ENCODE measurements at places on chromosomes 16 and 17. TPM values are rescaled to one million over a fixed set of nuclear protein-coding genes. Genes with fewer than 3 reads are reported as not detected.

Gene SLC12A3
- total RNA-seq, result not detected

Gene NUPR1
- total RNA-seq, result not detected

Gene SKAP1
- total RNA-seq, result 56.0 TPM

Gene ZNF821
- total RNA-seq, result 3.3 TPM

Gene MYCBPAP
- total RNA-seq, result 0.83 TPM

Gene ANKRD40CL
- total RNA-seq, result not detected

DNA sequence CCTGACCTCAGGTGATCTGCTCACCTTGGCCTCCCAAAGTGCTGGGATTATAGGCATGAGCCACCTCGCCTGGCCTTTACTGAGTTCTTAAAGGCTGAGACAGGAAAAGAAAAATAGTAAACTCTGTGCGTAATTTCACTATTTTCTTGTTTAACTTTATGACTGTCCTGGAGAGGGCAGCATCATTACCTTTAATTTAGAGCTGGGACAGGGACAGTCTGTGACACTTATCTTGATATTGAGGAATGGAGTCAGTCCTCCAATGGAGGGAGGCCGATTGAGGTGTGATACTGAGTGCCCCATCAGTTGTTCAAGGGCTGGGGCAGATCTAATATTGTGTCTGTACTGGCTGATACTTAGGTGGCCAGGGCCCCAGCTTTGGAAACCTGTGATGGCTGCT lies 21.5 kb upstream of the SPN start:
- no peak for DNase-seq
- no peaks in the 10 kb centered on the region for H3K27me3 ChIP-seq

DNA sequence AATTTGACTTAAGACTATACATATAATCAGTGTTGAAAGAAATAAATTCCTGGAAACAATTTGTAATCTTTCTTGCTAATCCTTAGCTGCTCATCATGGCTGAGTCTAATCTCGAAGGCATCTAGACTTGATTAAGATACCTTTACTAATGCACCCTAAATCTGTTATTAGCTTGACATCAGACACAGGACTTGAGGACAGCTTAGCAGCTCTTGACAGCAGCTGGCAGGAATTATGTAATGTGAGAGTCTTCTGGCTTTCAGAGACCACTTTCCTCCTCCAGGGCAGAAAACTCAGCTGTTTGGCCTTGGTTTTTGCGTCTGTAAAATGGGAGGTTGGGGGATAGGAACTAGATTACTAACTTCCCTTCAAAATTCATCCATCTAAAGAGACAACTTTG lies 7.1 kb upstream of the MPP2 start:
- no peaks in the 10 kb centered on the region for H3K27me3 ChIP-seq
- H3K4me1 ChIP-seq, result peaks cover 12% of the 10 kb centered on the region
- H3K27ac ChIP-seq, result no peak overlapping the region
- DNase-seq, result no peak
- H3K4me3 ChIP-seq, result no peak overlapping the region
- no peaks in the 10 kb centered on the region for H3K36me3 ChIP-seq

DNA sequence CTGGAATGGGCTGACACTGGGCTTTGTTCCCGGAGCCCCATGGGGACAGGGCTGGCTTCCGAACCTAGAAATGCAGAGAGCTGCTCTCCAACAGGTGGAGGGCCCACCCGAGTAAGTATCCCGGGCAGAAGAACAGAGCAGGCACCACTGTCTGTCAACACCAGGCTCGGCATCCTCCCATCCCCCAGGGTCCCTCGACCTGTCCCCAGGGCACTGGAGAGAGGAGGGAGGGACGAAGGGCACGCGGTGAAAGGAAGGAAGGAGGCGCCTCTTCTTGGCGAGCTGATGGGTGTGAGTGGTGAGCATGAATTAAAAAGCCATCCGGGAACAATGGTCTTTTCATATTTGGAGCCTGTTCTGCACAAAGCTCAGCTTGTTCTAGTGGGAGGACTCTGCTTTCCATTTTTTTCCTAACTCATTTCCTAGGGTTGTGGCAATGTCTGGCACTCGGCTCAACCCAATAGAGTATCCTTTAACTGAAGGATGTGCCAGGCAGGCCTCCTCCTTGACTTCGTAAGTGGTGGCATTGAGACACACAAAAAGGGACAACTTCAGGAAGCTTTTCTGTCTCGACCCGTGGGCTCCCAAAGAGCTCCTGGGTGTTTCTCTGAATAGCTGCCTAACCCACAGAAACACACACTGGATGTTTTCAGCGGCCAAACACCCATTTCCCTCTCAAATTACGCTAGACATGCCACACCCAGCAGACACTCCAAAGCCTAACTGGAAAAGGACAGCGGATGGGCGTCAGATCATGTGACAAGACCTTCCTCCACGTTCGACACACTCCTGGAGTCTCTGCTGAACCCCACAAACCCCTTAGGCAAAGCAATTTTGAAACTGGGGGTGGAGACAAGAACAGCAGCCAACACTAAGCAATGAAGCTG lies 47.7 kb downstream of the ZFHX3 start:
- no peak overlapping the region for H3K4me3 ChIP-seq
- no peaks in the 10 kb centered on the region for H3K27me3 ChIP-seq
- H3K27ac ChIP-seq, result no peak overlapping the region
- no peaks in the 10 kb centered on the region for H3K36me3 ChIP-seq
- no peaks in the 10 kb centered on the region for H3K4me1 ChIP-seq

GRCh38 chr17:8921147-8921546 lies 44.4 kb downstream of the PIK3R5 start:
- H3K27me3 ChIP-seq, result no peaks in the 10 kb centered on the region
- no peak overlapping the region for H3K27ac ChIP-seq
- no peak for DNase-seq

DNA sequence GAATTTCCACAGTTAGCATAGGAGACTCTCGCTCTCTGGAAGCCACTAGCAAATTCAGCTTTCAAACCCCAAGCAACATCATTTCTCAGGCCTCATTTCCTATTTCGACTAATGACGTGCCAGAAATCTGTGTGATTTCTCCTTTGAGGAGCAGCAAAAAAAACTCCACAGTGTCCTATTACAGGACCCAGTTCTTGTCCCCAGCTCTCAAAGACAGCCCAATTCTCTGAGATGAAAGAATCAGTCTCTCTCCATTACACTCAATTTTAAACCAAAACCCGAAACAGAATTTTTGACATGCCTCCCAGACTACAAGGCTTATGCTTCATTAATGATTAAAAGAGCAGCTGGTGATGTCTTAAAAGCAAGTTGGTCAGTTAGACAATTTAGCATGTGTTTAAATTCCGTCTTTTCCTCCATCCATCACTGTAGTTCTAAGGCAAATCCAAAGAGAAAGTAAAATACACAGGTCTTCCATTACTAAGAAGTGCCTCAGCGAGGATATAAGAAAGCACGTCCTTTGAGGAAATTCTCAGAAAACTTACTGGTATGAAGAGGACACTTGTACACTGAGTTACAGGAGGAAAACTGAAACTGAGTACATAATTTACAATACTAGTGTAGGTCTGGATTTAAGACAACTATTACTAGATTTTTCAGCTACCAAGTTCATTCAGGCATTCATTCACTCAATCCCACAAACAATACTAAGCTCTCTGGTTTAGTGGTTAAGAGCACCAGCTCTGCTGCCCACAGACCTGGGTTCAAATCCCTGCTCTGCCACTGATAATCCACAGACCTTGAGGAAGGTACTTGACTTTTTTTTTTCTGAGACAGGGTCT lies 12.5 kb downstream of the TOM1L2 start:
- no peak for DNase-seq
- H3K36me3 ChIP-seq, result no peaks in the 10 kb centered on the region
- peaks cover 47% of the 10 kb centered on the region for H3K4me1 ChIP-seq
- peak overlapping the region; percentile 24 for H3K4me3 ChIP-seq
- H3K27me3 ChIP-seq, result no peaks in the 10 kb centered on the region

DNA sequence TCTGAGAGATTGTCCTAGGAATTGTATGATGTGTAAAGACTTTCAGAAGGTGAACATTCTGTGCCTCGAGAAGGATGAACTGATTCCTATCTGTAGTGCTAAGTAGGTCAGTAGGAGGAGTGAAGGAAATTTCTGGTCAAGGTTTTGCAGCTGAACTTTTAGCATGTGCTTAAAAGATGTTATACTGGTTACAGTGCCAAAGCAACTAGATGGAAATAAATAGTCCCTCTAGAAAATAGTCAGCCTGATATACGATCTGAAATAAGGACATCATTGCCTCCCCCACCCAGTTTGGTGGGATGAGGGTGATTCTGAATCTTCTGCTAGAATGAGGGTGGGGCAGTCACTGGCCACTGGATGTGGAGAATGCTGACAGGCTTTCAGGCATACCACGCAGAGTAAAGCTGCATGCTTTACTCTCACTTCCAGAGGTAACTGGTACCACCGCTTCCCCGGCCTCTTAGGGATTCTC lies 57.2 kb upstream of the VPS4A start:
- no peak for DNase-seq
- H3K4me3 ChIP-seq, result no peak overlapping the region
- H3K4me1 ChIP-seq, result no peaks in the 10 kb centered on the region
- H3K27ac ChIP-seq, result no peak overlapping the region
- no peaks in the 10 kb centered on the region for H3K36me3 ChIP-seq

DNA sequence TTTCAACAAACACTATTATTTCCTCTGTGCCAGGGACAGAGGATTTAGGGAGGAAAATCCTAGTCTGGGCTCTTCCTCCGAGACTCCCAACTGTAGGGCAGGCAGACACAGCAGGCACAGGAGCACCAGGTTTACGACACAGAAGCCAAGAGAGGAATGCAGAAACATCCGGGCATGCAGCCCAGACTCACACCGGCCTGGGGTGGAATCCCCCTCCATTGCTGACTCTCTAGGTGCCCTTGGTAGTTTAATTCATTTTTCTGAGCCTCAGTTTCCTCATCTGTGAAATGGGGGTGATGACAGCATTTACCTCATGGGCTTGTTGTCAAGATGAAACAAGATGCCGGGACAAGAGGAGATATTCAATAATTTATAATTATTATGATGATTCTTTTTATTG lies 14.9 kb downstream of the CA4 start:
- H3K36me3 ChIP-seq, result no peaks in the 10 kb centered on the region
- no peaks in the 10 kb centered on the region for H3K27me3 ChIP-seq
- DNase-seq, result no peak

DNA sequence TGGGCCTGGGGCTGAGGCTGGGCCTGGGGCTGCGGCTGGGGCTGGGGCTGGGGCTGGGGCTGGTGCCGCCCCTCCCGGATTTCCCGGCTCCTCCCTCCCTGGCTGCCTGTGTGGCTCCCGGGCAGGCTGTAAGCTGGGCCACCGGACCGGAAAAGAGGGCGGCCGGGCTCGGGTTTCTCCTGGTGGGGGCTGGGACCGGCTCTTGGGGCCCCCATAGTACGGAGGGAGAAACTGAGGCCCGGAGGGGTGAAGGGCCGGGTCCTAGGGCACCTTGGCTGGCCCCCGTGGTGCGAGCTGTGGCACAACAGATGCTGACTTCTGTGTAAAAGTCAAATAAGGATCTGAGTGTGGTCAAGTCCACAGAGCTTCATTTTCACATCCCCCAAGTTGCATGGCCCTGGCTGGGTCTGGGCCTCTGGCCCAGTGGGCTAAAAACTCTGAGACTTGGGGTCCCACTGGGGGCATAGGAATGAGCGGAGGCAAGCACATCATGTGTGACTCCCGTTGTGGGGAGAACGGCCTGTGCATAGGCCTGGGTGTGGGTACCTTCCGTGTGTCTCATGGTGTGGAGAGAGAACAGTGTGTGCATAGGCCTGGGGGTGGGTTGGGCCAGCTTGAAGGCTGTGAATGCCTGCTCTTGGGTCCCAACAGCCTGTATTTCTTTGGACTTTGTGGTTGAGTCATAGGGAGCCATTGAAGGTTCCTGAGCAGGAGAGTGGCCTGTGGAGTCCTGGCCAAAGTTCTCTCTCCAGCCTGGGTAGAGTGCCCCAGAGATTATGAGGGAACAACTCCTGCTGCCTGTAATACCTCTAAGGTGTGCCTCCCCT lies 123.9 kb upstream of the CIBAR2 start:
- DNase-seq, result no peak
- no peaks in the 10 kb centered on the region for H3K36me3 ChIP-seq
- H3K4me3 ChIP-seq, result no peak overlapping the region
- H3K4me1 ChIP-seq, result no peaks in the 10 kb centered on the region
- H3K27ac ChIP-seq, result no peak overlapping the region
- H3K27me3 ChIP-seq, result peaks cover 7% of the 10 kb centered on the region

- no peak for DNase-seq
- no peaks in the 10 kb centered on the region for H3K4me1 ChIP-seq
- no peak within 1 kb of the TSS for H3K4me3 ChIP-seq
- no peak within 1 kb of the TSS for H3K27ac ChIP-seq
- H3K27me3 ChIP-seq, result no peaks in the 10 kb centered on the region
Measured at GRCh38 chr16:25691519-25692091, at the start of gene HS3ST4. Gene HS3ST4 (plus strand): TSS chr16:25691959.

- H3K4me3 ChIP-seq, result no peak overlapping the region
- H3K27me3 ChIP-seq, result no peaks in the 10 kb centered on the region
- no peak overlapping the region for H3K27ac ChIP-seq
- no peaks in the 10 kb centered on the region for H3K36me3 ChIP-seq
Measured at GRCh38 chr17:64254755-64255154, 8.3 kb downstream of the TEX2 start.

DNA sequence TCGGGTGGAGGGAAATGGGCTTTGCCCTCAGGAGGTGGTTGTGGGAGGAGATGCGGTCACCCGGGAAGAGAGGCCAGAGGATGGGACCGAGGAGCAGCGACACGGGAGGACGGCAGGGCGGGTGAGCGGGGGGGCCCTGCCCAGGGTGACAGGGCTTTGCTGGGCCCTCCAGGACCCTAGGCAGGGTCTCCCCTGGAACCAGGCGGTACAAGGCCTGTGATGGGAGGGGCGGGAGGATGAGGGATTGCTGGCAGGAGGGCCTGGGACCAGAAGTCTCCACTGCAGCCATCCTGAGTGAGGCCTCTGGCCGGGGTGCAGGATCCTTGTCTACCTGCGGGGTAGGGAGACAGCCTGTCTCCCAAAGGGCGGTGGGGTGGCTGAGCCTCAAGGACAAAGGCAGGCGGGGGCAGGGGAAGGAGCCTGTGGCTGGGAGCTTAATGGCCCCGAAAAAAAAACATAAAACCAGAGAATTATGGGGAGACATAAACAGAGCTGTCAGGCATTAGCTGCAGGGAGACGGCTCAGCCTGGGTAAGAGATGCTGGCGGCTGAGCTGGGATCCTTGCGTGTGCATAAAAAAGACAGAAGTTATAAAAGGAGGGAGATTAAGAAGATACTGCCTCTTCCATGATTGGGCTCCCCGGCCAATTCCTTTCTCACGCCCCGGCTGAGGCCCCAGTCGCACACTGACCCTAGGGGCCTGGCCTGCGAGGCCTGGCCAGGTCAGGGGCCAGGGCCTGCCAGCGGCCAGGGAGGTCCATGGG lies 66.7 kb downstream of the SREBF1 start:
- no peaks in the 10 kb centered on the region for H3K36me3 ChIP-seq
- no peak for DNase-seq
- H3K27me3 ChIP-seq, result no peaks in the 10 kb centered on the region
- no peaks in the 10 kb centered on the region for H3K4me1 ChIP-seq
- no peak overlapping the region for H3K27ac ChIP-seq

DNA sequence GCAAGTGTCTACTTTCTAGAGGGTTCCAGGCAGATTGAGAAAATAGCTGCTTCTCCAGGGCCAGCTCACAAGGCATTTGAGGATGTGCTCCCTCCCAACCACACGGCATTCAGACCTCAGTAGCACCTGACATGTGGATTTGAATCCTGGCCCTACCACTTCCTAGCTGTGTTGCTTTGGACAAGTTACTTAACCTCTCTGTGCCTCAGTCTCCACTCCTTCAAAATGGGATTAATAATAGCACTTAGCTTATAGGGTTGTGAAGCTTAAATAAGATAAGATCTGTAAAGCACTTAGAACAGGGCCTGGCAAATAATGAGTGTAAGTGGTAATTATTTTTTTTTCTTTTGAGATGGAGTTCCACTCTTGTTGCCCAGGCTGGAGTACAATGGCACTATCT lies 21.0 kb upstream of the NOMO2 start:
- H3K36me3 ChIP-seq, result no peaks in the 10 kb centered on the region
- no peak for DNase-seq
- H3K4me1 ChIP-seq, result no peaks in the 10 kb centered on the region
- H3K27me3 ChIP-seq, result no peaks in the 10 kb centered on the region

Data from CD8-positive, alpha-beta memory T cell (primary cell).